ENCODE measurements at places on chromosomes 5 and 9.

DNA sequence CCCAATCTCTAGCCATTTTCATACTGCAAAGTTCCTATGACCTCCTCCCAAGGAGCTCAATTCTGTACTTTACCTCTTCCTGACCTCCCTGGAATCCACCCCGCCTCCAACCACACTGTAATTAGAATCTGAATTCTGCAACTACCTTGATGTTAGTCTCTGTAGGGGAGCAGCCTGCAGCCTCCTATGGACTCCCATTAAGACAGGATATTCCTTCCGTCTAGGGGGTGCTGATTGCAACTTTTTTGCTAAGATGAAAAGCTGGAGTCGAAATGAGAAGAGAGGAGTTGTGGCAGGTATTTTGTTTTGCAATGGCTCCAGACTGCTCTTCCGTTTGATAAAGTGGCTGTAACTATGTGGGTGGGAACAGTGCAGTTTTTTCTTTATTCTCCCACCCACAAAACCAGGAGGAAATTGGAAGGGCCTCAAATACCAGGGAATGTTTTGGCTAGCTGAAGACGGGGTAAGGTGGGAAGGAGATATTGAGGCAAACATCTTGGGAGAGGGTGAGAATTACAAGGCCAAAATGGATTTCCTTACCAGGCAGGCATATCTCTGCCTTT is 23.8 kb downstream of the ANXA2R start:
- no peak for DNase-seq

- no peak for DNase-seq
Measured at GRCh38 chr9:84922051-84922450, 252.5 kb downstream of the NTRK2 start.

DNA sequence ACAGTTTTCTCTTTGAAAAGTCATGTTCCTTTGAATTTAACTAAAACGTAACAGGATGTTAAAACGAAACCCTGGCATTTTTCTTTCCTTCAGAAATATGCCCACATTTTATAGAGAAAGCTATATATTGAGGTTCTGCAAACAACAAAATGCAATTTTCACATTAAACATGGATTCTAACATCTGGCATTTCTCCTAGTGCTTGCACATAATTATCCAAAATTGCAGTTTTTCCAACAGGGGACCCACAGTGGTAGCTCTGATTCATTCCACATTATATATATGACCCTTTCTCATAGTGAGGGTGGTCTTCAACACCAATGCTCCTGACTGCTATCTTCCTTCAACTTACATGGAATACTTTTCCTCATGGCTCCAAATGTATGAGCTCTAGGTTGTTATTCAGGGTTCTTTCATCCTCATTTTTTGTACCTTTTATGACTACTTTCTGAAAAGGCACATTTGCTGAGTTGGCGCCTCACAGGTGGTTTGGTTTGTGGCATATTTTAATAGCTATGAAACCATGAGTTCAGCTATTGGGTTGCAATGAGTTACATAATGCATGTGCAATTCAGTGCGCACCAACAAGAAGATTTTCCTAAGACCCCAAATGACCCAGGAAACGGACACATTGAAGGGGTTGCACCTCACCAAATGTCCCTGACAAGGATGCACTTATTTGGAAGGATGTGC is 551.7 kb downstream of the RAB3C start:
- no peak for DNase-seq

DNA sequence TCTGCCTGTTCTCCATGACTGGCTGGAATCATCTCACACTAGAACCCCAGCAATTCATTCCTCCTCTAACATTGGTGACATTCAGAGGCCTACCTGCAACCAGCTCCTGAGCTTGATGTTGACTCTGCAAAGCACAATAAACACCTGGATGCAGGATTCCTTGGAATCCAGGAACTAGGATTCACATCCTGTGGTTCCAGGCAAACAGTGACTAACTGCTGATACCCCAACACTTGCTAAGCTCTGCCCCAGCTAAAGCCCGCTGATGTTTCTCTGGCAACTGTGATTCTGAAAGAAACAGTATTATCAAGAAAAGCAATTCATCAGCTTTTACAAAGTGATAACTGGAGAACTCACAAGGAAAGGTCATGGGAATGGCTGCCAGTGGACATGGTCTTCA is 29.2 kb downstream of the SUSD1 start:
- DNase-seq: no peak

DNA sequence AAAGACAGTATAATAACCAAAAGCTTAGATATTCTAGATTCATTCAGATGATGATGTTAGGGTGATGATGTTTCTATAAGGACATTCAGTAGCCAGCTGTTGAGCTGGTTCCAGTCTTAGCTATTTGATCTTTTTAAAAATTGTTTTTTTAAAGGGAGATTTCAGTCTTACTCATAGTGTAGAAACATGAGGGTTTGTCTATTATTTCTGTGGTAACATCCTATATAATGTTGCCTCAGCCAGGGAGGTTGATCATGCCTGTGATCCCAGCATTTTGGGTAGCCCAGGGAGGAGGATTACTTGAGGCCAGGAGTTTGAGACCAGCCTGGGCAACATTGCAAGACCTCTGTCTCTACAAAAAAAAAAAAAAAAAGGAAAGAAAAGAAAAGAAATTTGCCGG is 167.8 kb downstream of the DOCK2 start:
- no peak for DNase-seq

DNA sequence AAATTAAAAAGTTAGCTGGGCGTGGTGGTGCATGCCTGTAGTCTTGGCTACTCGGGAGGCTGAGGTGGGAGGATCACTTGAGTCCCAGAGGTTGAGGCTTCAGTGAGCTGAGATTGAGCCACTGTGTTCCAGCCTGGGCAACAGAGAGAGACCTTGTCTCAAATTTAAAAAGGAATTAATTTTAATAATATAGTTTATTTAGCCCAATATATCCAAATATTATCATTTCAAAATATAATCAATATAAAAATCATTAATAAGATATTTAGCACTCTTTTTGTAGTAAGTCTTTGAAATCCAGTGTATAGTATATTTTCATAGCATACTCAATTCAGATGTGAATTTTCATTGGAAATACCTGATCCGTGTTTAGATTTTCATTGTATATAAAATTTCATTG is 43.2 kb upstream of the ORM1 start:
- no peak for DNase-seq

DNA sequence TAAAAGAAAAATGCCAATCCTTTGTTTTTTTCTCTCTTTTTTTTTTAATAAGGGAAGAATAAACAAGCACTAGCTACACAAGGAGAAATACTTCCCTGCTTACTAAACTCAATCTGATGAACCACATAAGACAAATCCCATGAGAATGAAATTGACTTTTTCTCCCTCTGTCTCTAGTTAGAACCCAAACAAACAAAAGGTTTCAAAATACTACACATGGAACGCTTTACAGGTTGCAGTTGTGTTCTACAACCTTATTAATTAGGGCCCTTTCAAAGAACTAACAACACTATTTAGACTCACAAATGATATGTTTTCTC is 124.5 kb downstream of the PDE4D start:
- DNase-seq: no peak

DNA sequence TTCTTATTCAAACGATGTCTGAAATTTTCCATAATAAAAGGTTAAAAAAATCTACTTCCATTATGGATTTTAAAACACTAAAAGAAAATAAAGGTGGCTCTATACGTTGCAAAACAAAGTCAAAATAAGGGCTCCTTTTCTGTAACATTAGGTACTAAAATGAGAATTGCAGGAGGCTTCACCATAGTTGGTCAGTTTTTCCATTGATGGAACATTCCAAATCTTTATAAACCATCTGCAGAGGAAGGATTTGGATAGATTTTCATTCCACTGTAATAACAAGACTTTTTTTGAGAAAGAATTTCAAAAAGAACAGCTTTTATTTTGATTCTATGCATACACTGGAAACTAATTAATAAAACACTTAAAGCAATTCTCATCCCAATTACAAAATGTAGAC is 145.6 kb downstream of the LURAP1L start:
- DNase-seq: no peak

DNA sequence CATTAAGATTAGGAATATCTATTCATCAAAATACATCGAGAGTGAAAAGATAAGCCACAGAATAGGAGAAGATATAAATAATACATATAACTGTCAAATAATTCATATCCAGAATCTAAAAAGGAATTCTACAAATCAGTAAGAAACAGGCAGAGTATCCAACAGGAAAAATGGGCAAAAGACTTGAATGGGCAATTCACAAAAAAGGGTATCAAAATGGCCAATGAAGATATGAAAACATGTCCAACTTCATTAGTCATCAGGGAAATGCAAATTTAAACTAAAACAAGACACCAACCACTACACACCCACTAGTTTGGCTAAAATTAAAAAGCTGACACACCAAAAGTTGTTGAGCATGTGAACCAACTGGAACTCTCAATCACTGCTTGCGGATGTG is 206.9 kb upstream of the TBC1D2 start:
- DNase-seq: no peak

DNA sequence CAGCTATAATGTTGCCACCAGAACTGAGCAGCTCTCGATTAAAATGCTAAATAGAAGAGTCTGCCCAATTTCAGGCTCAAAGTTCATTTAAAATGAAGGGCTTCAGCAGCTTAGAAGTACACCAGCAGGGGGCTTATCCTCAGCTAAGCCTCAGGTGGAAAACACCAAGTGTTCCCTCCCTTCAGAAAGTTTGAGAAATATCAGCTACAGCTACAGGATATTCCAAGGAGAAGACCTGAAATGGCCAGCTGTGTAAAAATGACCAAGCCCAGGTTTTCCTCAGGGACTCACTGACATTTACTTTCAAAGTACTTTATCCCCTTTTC is 395.4 kb downstream of the DTWD2 start:
- no peak for DNase-seq

DNA sequence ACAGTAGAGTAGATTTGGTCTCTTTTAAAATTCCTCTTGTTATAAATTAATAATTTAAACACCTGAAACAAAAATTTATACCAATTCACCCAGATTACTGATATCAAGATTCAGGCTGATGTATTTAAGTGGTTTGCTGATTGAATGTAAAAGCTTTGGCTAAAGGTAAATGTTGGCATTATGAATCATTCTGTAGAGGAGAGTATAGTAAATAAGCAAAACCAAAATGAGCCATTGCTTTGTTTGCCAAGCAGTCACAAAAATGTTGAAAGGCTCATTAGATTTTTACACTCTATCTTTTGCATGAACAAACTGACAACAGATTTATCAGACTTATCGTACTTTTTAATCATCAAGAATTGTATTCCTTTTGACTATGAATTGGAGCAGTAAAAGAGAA is 332.6 kb downstream of the FAM170A start:
- no peak for DNase-seq

GRCh38 chr5:116626272-116626723 is 51.7 kb upstream of the SEMA6A start:
- DNase-seq: peak; percentile 51

DNA sequence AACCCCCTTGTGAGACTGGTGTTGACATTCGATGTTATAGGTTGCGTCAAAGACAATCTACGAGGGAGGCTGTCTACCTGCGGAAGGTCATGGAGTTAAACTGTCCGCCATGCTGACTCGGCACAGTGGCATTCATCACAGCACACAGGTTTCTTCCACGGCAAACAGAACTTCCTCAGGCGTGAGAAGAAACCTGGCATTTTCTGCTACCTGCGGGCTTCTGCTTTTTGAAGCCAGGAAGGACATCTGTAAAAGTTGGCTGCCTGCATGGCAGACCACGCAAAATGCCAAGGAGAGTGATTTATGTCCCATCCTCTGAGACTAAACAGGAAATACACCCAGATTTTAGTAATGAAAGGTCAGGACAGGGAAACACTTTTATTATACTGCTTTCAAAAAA is 809.8 kb upstream of the NUDT12 start:
- no peak for DNase-seq

DNA sequence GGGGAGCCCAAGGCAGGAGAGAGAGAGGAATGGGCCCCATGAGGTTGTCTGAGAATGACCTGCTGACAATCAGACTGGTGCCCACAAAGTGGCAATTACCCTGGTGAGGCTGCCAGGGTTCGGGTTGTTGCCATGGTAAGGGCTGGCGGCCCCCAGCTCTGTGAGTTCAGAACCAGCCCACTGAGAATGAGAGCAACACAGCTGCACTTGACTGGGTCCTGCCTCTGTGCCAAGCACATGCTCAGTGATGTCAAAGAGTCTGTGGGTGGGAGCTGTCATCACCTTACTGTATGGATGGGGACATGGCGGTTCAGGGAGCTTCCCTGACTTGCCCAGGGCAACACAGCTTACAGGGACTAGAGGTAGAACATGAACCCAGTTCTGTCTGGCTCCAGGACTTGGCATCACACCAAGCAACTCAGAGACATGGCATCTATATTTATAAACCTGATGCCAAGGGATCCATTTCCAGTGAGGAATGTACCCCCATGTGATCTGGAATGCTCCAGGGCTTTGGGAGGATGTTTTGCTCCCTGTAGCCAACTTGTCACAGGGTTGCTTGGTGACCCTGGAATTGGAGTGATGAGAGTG is 38.2 kb upstream of the TEX48 start:
- DNase-seq: peak; percentile 41

- no peak for DNase-seq
Measured at GRCh38 chr9:76027861-76028260, 137.4 kb downstream of the PCSK5 start.

GRCh38 chr5:93578813-93579691 is 2.0 kb downstream of the NR2F1-AS1 start:
- peak; percentile 32 for DNase-seq

DNA sequence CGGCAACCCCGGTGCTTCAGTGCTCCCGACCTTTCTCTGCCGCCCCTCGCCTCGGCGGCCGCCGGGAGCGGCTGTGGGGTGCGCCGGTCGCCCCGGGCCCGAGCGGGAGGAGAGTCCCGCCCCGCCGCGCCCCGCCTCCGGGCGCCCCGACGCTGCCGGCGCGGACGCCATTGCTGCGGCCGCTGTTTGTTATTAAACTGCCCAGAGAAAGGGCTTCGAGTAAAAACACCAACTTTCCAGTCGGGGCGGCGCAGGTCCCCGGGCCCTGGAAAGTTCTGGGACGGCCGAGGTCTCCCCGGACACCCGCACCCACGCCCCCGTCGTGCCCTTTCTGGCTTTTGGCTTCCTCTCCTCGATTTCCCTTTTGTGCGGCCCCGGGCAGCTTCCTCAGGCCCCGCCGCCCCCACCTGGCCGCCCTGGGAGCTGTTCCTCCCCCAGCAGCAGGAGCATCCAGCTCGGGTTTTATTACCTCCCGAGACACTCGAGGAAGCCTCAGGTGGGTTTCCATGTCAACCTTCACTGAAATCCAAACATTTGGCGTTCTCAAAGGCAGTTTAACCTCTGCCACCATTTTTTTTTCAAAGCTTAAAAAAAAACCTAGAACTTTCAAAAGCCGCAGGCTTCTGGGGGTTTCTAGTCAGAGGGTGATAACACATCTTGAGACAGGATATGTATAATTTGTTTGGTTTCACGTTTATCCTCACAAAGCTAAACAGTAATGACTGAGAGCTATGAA is 334.4 kb downstream of the CWC27 start:
- peak; percentile 45 for DNase-seq
